ENCODE measurements at places on chromosomes 1 and 21.

- no peak for DNase-seq
These were observed 86.4 kb downstream of the NAV1 start for GRCh38 chr1:201625226-201625761.

GRCh38 chr21:45638707-45639106 is 4.8 kb upstream of the PCBP3 start:
- DNase-seq: no peak

- DNase-seq: no peak
These were observed 75.4 kb downstream of the CEP170 start for GRCh38 chr1:243179720-243180119.

DNA sequence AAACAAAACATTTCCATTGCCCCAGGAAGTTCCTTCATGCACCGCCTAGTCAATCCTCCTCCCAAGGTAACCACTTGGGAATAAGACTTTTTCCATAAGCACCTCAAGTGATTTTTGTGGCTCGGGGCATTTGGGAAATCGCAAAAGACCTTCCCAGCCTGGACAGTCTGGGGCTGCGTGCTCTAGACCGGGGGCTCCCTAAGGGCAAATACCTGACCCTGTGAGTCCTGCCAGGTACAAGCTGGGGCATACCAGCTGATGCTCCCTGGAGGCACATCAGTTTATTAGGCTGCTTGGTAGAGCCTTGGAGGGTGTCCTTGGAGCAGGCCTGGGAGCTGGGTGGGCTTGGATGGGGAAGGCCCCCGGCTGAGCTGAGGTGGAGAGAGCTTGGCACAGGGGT is 34.4 kb downstream of the ALPL start:
- no peak for DNase-seq

GRCh38 chr1:206059355-206059915 is 6.5 kb downstream of the RHEX start:
- no peak for DNase-seq

DNA sequence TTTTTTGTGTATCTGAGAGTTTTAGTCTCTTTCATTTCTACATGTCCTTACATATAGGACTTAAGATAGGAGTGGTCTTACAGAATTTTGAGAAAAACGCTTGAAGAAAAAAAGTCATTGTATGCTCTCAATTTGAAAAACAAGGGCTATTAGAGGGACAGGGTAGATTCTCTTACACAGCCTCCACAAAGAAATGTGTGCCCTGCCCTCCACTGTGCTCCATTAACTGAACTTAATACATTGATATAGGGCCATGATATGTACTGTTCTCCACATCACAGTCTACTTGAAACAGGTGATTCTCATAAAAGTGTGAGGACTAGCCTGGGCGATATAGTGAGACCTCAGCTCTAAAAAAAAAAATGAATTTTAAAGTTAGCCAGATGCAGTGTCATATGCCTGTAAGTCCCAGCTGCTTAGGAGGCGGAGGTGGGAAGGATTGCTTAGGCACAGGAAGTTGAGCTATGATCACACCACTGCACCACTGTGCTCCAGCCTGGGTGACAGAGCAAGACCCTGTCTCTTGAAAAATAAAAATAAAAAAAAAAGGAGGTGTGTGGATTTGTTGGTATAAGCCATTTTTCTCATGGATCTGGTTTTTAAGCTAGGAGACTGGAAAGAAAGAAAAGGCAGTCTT is 77.0 kb downstream of the HMCN1 start:
- no peak for DNase-seq

DNA sequence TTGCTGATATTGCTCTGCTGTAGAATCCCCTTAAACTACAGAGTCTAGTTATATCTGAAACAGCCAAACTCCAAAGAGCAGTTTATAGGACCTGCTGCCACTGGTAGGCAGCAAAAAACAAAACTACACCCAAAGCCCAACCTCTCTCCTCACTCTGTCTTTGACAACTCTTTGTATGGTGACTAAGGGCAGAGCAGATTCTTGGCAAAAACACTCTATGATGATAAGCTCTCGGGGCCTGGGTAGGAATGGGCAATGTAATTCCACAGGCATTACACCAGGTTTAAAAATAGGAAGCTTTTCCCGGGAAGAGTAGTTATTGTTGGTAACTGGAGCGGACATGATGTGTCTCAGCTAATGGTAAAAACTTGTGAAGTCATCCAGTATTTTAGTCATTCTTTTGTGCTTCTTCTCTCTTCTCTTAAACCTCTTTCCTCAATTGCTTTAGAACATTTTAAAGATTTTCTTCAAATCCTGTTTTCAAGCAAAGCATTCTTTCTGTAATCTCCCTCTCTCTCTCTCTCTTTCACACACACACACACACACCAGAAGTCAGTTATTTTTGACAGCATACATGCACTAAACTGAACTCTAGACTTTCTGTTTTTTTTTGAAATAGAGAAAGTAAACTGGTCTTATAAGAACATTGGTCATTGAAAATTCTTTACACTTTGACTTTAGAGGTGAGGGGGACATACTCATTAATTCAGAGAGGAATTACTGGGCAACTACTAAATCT is 193.5 kb downstream of the PAPPA2 start:
- no peak for DNase-seq

- no peak for DNase-seq
These were observed 64.3 kb downstream of the TMEM53 start for GRCh38 chr1:44609768-44610526.

- DNase-seq: no peak
These were observed 865.4 kb downstream of the LTN1 start for GRCh38 chr21:28127175-28127785.

DNA sequence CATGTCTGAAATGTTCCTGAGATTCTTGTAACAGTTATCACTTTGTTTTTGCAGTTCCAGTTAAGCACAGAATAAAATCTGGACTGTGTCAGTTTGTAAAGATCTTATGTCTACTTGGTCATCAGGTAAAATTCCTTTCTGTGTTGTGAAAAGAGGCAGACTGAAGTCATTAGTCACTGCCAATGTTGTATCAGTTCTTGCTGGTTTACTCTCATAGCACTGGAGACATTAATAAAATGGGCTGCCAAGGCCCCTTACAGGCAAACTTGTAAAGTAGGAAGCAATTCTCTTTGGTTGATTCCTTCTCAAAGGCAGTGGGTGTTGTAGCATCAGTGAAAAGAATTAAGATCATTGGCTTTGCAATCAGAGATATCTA is 61.4 kb upstream of the ST6GALNAC3 start:
- DNase-seq: no peak

DNA sequence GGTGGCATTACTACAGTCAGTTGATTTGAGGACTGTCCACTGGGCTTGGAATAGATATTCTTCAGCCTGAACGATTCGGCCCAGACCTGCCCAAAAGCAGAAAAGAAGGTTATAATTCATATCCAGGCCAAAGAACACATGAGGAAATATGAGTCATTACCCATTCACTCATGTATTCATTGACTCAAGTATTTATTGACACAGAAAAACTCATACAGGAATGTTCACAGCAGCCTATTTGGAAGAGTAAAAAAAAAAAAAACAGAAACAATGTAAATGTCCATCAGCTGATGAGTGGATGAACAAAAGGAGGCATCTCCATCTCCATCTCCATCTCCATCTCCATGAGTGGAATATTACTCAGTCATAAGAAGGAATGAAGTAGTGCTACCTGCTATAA is 15.9 kb downstream of the ZMYND12 start:
- DNase-seq: no peak

DNA sequence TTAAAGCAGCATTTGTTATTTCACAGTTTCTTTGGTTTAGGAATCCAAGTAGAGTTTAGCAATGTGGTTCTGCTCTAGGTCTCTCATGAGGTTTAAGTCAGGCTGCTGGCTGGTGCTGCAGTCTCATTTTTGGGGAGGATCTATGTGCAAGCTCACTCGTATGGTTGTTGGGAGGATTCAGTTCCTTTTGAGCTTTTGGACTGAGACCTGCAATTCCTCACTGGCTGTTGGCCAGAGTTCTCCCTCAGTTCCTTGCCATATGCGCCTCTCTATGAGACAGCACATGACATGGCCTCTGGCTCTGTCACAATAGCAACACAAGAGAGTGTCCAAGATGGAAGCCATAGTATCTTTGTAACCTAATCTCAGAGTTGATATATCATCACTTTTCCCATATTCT is 91.0 kb downstream of the OLFML2B start:
- DNase-seq: no peak

- no peak for DNase-seq
These were observed 124.3 kb downstream of the PBX1 start for GRCh38 chr1:164683235-164683634.

DNA sequence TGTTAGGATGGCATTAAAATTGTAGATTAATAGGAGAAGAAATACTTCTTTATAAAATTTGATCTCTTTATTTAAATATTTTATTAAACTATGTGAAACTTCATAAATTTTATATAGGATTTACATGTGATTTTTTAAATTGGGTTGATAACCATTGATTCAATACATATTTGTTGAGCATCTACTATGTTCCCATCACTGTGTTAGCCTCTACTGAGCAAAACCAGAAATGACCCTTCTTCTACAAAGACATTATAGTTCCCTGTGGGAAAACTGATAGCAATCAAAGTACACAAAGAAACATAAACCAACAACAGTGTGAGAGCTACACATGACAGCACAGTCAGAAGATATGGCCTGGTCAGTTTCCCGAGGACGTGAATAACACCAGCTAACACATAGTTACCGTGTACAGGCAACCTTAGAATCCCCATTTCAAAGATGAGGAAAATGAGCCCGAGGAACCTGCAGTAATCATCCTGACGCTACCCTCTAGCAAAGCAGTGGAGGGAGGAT is 12.2 kb downstream of the TTC13 start:
- no peak for DNase-seq

- DNase-seq: no peak
These were observed 187.1 kb downstream of the CAMTA1 start for GRCh38 chr1:6972399-6972798.
